ENCODE measurements at places on chromosomes 2 and 18.

- DNase-seq: no peak
Observed at GRCh38 chr18:22687892-22688680, 245.0 kb upstream of the RBBP8 start.

DNA sequence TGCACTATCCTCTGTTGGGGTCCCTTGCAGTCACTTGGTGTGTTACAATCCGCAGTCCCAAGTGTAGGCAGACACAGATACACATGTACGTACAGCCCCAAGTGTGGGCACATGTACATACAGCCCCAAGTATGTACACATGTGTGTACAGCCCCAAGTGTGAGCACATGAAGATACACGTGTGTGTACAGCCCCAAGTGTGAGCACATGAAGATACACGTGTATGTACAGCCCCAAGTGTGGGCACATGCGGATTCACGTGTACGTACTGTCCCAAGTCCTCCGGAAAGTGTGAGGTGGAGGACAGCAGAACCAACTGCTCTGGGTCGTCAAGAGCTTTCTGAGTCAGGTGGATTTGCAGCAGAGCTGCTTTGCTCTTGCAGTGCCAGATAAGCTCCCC lies 440.0 kb downstream of the ZNF516 start:
- DNase-seq: no peak

DNA sequence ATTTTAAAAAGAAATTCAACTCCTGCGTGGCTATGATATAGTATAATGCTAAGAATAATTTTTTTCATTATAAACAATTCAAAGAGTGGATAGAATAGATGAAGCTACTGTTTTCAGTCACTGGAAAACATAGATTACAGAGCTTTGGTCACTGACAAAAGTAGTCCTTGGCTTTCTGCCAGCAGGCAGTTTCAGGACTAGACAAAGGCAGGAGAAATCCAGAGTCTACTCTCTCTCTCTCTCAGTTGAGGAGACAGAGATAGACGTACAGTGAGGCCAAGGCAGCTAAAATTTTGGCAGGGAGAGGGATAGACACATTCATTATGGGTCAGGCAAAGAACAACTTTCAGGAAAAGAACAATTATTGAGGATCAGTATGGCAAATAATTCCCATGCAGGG lies 491.4 kb upstream of the CRIM1 start:
- DNase-seq: no peak

- no peak for DNase-seq
Observed at GRCh38 chr2:2877427-2877826, 500.2 kb downstream of the EIPR1 start.

GRCh38 chr2:9463698-9464034 lies 10.7 kb upstream of the IAH1 start:
- no peak for DNase-seq
